ENCODE measurements at places on chromosomes 1 and 21.

GRCh38 chr1:154176337-154176736 lies 15.6 kb downstream of the TPM3 start:
- DNase-seq: no peak

- DNase-seq: no peak
These were observed 150.5 kb downstream of the RPS6KC1 start for GRCh38 chr1:213201380-213202155.

GRCh38 chr1:92483610-92484471 lies 2.9 kb downstream of the GFI1 start:
- no peak for DNase-seq

DNA sequence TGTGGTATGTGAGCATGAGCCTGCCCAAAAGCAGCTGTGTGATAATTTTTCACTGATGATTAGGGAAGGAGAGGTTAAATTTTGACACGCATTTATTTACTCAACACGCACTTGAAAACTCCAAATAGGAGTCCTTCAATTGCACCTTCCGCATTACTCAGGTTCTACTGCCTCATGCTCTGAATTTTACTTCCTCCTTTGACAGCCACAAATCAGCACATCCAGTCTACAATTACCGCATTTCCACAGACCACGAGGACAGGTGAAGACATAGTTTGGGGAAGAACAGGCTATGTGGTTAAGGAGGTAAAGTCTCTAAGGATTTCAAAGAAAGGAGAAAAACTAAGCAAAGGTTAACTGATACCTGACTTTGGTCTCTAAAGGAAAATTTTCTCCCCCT lies 2.6 kb downstream of the CAPN8 start:
- no peak for DNase-seq

DNA sequence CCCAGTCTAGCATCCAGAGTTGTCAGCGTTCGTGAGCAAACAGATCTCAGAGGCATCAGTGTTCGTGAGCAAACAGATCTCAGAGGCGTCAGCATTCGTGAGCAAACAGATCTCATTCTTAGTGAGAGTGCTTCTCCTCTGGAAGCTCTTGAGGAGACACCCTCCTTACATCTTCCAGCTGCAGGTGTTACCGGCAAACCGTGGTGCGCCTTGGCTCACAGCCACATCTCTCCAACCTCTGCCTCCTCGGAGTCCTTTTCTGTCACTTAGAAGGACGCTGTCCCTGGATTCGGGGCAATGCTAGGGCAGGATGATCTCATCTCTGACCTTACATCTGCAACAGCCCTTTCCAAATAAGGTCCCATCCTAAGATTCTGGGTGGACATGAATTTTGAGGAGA lies 14.6 kb upstream of the UMODL1 start:
- no peak for DNase-seq

DNA sequence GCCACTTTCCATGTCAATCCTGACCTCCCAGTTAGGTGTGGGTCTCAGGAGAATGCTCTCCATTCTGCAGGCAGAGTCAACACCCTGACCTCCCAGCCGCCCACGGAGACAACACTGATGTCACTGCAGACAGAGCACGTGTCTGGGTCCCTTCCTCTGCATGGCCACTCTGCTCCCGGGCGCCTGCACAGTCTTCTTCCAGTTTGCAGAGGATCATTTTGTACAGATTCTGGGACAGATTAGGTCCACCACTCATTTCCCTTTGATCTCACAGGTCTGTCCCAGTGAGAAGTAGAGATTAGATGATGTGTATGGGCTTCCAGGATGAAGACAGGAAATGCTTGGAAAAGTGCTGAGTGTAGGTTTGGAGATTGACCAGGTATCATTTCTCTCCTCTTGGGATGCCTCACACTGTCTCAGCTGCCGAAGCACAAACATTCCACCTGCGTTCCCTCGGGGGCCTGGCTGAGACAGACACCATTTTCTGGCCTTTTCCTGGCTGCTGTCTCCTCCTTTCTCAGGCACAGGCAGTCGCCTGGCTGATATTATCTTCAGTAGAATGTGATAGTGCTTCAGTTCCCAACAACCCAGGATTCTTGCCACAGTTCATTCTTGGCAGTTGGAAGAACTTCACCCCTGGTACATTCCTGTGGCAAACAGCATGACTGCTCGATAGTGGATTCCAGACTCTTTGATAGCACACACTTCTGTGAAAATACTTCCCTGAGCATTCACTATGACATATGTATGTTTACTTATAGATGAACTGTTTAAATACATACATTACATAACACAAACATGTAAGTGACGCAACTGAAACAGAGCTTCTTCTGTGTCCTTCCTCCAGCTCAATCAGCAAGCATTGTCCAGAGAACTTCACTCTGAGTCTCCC lies 7.9 kb downstream of the MYBPHL start:
- DNase-seq: peak; percentile 76

- DNase-seq: no peak
These were observed 72.5 kb downstream of the ARHGEF10L start for GRCh38 chr1:17611991-17612390.

GRCh38 chr1:27097484-27097917 lies 57.4 kb downstream of the SLC9A1 start:
- peak; percentile 47 for DNase-seq

GRCh38 chr1:40221977-40222772 lies 25.6 kb upstream of the TMCO2 start:
- no peak for DNase-seq
